ENCODE measurements at places on chromosomes 4 and X.

- DNase-seq: no peak
Measured at GRCh38 chr4:15198070-15198727, 195.9 kb downstream of the CPEB2 start.

- peak; percentile 75 for DNase-seq
Measured at GRCh38 chr4:6546681-6547447, 28.1 kb upstream of the MAN2B2 start.

DNA sequence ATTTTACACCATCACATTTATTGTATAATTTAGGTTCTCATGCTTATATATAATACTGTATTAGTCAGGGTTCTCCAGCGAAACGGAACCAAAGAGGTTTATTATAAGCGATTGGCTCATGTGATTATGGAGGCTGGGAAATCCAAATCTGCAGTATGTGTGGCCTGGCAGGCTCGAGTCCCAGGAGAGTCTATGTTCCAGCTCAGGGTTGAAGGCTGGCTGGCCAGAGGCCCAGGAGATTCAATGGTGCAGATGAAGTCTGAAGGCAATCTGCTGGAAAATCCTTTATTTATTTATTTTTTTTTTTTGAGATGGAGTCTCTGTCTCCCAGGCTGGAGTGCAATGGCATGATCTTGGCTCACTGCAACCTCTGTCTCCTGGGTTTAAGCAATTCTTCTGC lies 63.0 kb upstream of the WDFY3 start:
- DNase-seq: no peak

DNA sequence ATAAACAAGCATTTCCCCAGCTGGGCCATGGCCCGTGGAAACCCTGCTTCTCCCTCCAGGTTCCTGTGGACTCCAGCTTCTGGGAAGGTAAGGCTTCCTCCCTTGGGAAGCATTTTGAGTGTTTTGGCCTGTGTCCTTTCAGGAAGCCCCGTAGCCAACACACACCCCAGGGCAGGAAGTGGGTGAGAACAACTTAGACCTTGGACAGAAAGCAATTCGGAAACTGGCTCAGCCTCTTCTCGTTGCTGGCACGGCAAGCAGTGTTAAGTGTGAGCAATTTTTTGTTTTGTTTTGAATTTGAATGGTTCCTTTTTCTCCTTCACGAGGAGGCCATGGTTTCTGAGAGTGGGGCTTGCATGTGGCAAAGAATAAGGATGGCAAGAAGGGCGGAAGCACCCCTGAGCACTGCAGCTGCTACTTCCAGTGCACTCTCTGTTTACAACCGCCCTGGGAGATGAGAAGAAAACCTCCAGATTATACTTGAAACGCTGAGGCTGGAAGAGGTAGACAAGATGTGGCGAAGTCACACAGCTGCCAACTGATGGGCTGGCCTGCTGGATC lies 14.1 kb upstream of the CYTL1 start:
- no peak for DNase-seq

DNA sequence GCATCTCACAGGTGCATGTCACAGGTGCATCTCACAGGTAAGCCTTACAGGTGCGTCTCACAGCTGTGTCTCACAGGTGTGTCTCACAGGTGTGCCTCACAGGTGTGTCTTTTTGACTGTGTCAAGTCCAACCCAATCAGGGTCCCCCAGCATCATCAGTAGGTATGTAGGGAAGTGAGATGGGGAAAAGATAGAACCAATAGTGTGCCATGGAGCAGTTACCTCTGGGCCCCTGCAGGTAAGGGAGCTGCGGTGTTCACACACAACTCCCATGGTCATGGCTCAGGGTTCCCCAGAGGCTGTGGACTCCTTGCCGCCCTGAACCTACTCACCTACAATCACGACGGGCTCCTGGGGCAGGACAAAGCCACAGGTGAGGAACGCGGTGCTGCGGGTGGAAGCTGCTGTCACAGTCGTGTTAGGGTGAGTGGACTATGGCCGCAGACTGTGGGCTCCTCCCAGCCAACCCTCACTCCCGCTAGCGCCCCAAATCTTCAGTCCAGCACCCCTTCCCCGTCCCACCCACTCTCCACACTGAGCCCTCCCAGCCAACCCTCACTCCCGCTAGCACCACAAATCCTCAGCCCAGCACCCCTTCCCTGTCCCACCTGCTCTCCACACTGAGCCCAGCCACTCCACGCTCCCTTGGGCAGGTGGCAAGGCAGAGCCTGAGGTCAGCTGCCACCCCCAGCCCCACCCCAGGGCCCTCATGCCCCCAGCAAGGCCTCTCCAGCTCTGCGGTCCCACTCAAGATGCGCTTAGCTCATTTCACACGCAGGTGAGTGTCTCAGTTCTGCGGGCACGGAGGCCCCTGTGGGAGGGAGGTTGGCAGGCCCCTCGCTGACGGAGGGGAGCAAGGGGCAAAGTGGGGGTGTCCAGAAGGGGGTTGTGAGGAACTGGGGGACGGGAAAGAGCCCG lies 2.1 kb upstream of the PDE6B start:
- no peak for DNase-seq

DNA sequence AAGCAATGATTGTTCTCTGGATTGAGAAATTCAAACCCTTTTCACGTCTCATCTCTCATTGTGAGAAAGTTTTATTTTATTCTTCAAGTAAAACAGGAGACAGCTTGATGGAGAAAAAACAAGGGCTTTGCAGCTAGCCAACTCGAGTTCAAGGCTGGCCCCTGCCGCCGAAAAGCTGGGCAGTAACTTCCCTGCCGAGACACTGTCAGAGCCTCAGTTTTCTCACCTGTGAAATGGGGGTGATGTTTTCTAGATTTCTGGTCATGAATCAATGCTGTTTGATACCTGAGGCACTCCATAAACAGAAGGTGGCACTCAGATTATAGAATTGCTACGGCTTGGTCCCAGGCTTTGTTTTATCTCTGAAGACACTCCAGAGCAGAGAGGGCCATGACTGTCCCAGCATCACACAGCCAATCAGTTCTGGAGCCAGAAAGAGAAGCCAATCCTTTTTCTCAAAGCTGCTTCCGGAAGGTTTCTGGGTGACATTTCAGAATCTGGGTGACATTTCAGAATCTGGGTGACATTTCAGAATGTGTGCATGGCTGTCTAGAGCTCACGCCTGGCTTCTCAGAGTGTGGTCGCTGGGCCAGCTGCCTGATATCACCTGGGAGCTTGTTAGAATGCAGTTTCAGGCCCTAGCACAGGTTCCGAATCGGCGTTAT lies 33.2 kb downstream of the HMX1 start:
- no peak for DNase-seq

DNA sequence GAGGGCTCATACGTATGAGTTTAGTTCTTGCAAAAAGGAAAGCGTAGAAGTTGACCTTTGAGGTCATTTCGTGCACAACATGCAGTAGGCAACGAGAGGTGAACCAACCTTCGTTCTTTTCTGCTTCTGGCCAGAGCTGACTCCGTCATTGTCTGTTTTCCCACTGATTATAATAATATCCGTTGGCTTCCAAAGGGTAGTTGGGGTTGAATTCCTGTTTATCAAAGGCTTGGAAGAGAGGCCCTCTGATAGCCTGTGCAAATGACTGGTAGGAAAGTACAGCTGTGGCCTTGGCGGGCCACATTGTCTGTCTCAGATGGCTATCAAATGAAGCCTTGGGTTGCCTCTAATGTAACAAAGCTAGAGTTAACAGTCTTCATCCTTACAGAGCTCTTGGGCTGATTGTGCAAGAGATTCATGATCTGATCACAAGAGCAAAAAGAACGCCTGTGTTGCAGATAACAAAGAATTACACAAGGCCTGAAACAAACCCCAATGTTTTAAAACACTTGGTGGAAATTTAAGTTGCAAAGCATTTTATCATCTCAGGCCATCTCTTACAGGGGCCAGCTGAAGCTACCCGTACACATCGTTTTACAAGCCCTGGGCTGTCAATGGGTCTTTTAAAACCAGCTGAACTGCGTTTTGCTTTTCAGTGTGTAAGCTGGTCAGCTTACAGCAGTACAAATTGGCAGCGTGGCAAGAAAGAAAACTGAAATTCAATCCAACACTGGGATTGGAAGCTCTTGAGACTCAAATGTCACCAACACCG lies 46.1 kb upstream of the FAM9C start:
- peak; percentile 96 for DNase-seq

DNA sequence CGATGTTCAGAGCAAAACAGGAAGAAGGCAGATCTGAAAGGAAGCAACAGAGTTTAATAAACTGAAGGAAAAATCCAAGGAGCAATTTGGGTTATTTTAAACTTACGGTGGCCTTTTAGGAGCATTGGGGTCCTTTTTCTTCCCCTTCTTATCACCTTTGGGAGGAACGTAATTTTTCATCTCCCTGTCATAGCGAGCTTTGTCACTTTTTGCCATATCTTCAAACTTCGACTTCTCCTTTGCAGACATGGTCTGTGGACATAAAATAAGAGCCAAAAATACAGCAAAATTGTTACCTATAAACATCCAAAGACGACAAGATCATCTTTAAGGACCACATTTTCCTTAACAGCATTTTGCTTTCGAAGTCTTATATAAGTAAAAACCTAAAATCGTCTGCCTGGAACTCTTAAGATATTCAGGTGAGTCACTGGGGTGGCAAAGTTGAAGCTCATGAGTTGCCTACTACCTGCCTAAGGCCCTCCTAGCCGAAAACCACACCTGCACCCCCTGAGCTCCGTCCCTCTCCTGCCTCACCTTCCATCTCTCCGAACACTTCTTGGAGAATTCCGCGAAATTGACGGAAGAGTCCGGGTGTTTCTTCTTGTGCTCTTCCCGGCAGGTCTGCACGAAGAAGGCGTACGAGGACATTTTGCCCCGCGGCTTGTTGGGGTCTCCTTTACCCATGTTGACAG lies 1.0 kb downstream of the HMGB2 start:
- peak; percentile 10 for DNase-seq

GRCh38 chr4:186249785-186250754 lies 15.9 kb upstream of the F11 start:
- DNase-seq: peak; percentile 23

- no peak for DNase-seq
Measured at GRCh38 chrX:42664680-42665079, 113.3 kb downstream of the PPP1R2C start.

- no peak for DNase-seq
Measured at GRCh38 chr4:31714238-31714637, 994.1 kb downstream of the PCDH7 start.

GRCh38 chr4:7273738-7274297 lies 81.5 kb downstream of the SORCS2 start:
- no peak for DNase-seq

- peak; percentile 28 for DNase-seq
Measured at GRCh38 chr4:8199594-8200301, 658 bp downstream of the SH3TC1 start.

GRCh38 chr4:143531380-143531779 lies 17.9 kb downstream of the SMARCA5 start:
- no peak for DNase-seq

- peak; percentile 15 for DNase-seq
Measured at GRCh38 chrX:111006116-111006515, 89.9 kb upstream of the PAK3 start.

- no peak for DNase-seq
Measured at GRCh38 chrX:46812445-46812844, 24.4 kb upstream of the RP2 start.

DNA sequence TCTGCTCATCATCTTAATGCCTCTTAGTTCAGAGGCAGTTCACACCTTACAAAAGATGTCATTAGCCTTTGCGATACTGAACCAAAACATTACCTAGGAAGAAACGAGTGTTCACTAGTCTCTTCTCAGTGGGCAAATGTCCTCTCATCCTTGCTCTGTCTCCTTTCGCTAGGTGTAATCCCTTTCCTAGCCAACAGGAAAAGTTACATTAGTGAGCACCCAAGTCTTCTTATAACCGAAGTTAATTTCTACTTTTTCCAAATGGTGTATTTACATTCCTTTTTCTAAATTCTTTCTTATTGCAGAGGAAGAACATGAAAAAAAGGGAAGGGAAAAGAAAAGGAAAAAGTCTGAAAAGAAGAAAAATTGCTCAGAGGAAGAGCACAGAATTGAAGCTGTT lies 46.9 kb downstream of the SMIM31 start:
- no peak for DNase-seq

DNA sequence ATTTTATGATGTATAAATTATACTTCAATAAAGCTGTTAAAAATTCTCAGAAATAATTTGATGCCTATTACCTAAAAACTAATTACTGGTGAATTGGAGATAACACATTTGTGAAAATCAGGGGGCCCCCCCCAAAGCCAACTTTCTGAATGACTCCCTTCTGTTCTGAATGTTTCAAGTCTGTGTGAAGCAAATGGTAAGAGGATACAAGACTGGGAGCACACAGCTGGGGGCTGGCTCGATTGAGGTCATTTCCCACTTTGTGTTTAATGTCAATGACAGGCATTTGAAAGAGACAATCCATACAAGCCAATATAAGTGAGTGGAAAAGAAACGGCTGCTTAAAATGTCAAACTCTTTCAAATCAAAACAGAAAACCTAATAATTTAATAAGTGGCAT lies 155.8 kb downstream of the SH2D1A start:
- DNase-seq: no peak

GRCh38 chr4:23934223-23934622 lies 44.4 kb upstream of the PPARGC1A start:
- no peak for DNase-seq

- DNase-seq: no peak
Measured at GRCh38 chr4:164571593-164572390, 182.1 kb upstream of the SMIM31 start.

DNA sequence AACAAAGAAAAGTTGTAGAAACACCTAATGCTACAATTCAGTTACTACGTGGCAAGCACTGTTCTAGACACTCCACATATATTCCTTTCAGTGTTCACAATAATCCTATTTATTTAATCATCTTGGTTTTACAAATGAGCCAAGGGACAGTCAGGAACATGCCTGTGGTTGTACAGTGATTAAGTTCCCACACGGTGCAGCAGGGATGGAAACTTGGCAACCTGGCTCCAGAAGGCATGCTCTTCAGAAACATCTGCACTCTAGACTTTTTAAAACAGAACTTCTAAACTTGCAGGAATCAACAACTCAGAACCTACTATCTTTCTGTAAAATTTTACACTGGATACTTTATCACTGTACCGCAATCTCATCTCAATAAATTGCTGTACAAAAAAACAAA lies 32.1 kb downstream of the TAPT1 start:
- DNase-seq: peak; percentile 35

DNA sequence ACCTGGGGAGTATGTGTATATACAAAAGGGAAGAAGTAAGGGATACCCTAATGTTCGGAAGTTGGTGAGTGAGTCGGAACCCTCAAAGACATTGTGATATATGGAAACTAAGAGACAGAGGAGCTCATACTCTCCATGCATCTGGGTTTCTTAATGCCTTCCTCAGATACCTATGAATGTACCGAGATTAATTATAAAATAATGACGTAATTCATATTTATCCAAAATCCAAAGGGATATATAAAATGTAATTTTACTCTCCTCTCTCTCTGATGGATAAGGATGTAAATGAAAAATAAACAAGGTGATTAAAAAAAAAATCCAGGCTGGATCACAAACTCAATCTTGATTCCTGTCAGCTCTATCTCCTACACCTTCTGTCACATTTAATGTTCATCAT lies 275.9 kb upstream of the FAM241A start:
- DNase-seq: no peak

GRCh38 chr4:75398501-75398900 lies 115.7 kb downstream of the RCHY1 start:
- no peak for DNase-seq
